ENCODE measurements at places on chromosomes 7 and 10.
A peak's percentile ranks its signal among the peaks of the same experiment; 100 is the strongest.

DNA sequence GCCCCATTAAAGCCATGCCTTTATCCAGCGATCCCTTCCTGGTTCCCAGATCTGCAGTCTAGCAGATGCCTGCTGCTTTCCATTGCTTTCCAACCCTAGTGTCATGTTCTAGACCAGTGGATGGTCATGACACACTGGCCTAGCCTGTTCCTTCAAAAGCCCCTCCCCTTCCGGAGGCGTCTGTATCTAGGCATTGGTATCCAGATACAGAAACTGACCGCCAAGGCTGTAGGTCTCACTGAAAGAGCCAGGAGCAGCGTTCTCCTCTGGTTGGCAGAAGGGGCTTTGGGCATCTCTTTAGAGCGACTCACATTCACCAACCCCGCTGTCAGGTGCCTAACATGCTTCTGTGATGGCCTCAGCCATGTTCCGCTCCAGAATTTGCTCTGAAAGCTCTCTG is 22.6 kb downstream of the JCAD start:
- no peak for DNase-seq

DNA sequence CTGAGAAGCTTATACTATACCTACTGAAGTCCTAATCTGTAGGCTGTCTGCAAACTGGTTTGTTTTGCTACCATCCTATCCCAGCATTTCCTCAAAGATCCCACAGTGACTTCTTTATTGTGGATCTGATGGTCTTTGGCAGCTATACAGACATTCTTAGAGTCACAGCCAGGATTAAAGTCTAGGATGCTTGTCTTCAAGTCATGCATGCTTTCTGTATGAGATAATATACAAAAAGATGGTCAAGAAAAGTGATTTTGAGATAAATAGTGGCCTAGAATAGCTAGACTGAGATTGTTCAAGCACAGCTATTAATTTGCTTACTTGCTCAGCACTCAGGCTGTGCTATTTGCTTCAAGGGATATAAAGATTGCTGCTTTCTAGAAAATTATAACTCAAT is 454.4 kb downstream of the AUTS2 start:
- DNase-seq, result peak; percentile 67

GRCh38 chr10:73649876-73650536 is 5.8 kb downstream of the SYNPO2L start:
- no peak for DNase-seq

DNA sequence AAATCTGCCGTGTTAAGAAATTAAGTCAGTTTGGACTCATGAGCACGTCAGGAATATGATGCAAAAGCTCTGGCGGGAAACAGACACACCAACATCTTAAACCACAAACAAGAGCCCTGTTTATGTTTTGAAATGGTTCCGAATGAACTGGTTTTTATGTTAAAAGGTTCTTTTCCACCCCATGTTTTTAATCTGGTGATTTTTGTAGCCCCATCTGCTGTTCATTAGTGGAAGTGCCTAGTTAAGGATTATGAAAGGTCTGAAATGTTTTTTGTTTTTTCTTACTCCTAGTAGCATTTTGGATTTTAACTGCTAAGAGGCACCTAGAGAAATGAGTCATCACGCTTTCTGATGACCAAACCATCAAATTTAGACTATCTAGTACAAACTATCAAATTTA is 404.1 kb upstream of the MKI67 start:
- no peak for DNase-seq

DNA sequence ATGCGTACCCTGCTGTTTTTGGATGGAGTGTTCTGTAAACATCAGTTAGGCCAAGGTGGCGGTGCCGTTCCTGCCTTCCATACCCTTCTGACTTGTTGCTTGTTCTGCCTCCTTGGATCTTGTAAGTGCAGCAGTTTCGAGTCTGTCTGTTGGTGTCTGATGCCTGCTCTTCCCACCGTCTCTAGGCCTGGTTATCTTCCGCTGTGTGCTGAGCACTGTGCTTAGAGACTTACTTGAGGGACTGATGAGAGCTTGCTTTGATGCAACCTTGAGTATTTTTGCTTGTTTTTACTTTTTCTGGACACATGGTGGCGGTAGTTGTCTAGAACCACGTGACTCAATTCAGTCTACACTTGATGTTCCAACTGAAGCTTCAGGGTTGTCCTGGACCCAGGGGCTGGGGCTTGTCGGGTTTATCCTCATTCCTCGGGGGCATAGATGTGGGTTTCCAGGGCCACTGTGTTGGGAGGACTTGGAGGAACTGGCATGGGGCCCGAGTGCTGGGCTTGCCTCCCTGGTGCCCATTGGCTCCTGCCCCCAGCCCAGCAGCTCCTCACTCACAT is 14.4 kb upstream of the SPRN start:
- DNase-seq, result no peak

GRCh38 chr7:93973134-93973533 is 31.0 kb downstream of the BET1 start:
- DNase-seq, result no peak

- peak; percentile 98 for DNase-seq
These were observed at the start of gene POLR3A for GRCh38 chr10:78029269-78030226. POLR3A (minus strand) TSS chr10:78029515; CDS start chr10:78029407, 108 bp downstream.

Data from fibroblast of skin of left biceps (primary cell).